ENCODE measurements at places on chromosomes 1 and 21. TPM values are rescaled to one million over a fixed set of nuclear protein-coding genes. Genes with fewer than 3 reads are reported as not detected.

The LRRC3 gene
- total RNA-seq, result 3.0 TPM

The BTBD19 gene
- total RNA-seq, result 5.6 TPM

The PTCH2 gene
- total RNA-seq, result 1.6 TPM

The MYOG gene
- total RNA-seq, result not detected

The DTL gene
- 49.7 TPM for total RNA-seq

The SPATA17 gene
- not detected for total RNA-seq

The PLXNA2 gene
- 2.0 TPM for total RNA-seq

The ADGRL4 gene
- total RNA-seq, result not detected

The LCE2C gene
- total RNA-seq, result not detected

The AKR7A2 gene
- 49.6 TPM for total RNA-seq

The RBBP4 gene
- 280 TPM for total RNA-seq

The ARHGAP30 gene
- total RNA-seq, result 260 TPM

The GJA9 gene
- total RNA-seq, result not detected

The NFYC gene
- total RNA-seq, result 65.0 TPM

The LYST gene
- total RNA-seq, result 61.2 TPM

The GPR3 gene
- total RNA-seq, result 0.43 TPM

The DISC1 gene
- total RNA-seq, result 11.2 TPM

The FMOD gene
- not detected for total RNA-seq
